Bronchial epithelial cell (primary cell): ENCODE measurements at places on chromosomes 1 and 21.
A peak's percentile ranks its signal among the peaks of the same experiment; 100 is the strongest.

GRCh38 chr1:39205781-39206464 is 1.4 kb downstream of the MACF1 start:
- DNase-seq, result no peak

GRCh38 chr1:28582248-28582615 is 9.8 kb upstream of the RAB42 start:
- peak; percentile 42 for DNase-seq

DNA sequence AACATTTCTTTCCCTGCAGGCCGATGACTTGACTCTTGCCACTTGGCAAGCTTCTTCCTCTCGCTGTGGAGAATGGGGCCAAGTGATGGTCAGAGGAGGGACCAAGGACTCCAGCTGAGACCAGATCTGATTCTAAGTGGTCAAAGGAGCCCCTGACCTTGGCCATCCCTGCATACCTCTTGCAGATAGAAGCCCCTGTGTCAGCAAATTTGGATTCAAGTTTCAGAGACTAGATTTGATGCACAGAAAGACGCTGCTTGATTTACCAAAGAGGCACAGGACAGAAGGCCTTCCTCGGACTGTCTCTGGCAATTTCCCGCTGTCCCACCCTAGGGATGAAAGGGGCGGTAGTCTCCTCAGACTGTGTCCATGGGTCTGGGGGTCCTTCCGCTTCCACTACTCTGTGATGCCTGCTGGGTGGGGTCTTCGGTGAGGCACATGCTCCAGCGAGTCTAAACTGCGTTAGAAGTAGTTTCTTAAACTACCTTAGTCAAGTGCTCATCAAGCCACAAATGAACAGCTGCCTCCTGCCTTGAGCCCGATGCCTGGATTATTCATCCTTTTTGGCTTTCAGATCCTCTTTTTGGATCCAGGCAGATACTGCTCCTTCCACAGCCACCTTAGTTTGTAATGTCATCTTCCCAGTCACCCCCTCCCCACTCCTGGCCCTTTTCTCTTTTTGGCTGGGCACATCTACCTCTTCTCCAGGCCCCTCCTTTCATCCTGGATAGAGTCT is 31.8 kb upstream of the RBM15 start:
- no peak for DNase-seq

DNA sequence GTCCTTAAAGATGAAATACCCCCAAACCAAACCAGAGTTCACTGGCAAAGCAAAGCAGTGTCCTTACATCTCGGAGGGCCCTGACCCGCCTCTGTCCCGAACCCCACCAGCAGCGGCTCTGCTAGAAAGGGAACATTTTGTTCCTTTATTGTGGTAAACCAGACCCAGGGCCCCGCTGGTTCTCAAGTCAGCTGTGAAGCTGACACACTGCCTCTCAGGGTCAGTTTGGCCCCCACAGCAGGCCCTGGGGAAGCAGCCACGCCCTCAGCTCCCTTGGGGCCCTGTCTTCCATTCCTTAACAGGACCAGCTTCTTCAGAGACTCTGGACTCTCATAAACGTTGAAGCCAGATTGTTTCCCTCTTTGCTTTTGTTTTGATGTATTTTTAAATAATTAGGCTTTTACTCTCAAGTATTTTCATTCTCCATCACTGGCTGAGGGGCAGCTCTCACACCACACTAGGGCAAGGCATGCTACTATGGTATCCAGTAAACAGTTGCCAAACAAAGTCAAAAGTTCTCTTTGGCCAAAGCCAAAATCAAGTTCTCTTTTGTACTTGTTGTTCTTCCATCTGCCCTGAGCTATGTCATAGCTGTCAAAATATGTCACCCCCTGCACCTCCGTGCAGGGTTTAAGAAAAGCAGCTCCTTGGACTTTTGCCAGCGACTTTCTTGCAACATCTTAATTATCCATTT is 61.1 kb upstream of the ANGPTL1 start:
- DNase-seq, result no peak

DNA sequence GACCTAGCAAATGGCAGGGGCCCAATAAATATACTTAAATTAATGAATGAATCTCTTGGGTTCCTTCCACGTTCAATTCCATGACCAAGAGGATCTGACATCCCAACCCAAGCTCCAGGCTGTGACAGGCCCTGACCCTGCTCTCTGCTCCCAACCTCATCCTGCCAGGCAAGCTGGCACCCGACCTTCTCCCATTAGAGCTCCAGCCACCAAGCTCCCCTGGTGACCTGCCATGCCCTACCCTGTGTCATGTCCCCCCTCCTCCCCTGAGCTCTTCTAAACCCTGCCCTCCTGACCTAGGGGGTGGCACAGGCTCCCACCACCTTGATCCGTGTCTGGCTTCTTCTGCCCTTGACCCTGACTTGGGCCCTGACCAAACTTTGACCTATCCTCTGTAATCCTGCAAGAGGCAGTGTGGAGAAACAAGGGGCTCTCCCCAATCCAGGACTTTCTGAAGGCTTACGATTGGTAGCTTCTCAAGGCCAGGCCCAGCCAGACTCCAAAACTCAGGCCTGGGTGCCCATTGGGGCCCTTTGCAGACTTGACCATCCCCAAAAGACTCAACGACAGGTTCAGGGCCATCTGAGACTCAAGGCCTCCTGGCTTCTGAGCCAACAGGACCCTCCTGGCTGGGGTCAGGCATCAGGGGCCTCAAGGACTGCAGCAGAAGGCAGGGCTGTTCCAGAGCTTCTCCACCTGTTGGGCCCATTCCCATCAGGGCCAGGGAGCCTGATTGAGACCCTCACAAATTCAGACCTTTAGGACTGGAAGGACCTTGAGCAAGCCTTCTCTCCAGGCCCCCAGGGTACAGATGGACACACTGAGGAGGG is 249.0 kb downstream of the PTPRU start:
- DNase-seq, result no peak

GRCh38 chr1:159895836-159896545 is 4.0 kb downstream of the CFAP45 start:
- no peak for DNase-seq

DNA sequence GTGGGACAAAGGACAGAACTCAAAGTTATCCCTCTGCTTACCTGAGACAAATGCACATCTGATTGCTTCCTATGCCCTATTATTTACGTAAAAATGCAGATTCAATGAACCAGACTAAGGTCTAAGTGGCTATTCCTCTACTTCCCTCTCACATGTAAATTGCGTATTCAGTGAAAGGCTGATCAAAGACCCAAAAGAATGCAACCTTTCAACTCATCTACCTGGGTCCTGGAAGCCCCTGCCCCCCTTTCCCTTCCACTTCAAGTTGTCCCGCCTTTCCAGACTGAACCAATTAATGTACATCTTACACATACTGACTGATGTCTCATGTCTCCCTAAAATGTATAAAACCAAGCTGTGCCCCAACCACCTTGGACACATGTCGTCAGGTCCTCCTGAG is 14.6 kb downstream of the SSX2IP start:
- DNase-seq, result no peak

- peak; percentile 20 for DNase-seq
These were observed 457 bp downstream of the VAV3 start for GRCh38 chr1:107964336-107965109.

GRCh38 chr1:7363450-7363849 is 407.6 kb upstream of the VAMP3 start:
- no peak for DNase-seq
